ENCODE measurements at places on chromosomes 11 and 22. TPM values are rescaled to one million over a fixed set of nuclear protein-coding genes. Genes with fewer than 3 reads are reported as not detected.

The BAIAP2L2 gene
- polyA plus RNA-seq, result 0.09 TPM

The LDHAL6A gene
- polyA plus RNA-seq, result not detected

The TBC1D22A gene
- 21.6 TPM for polyA plus RNA-seq

The SYTL2 gene
- 169 TPM for polyA plus RNA-seq

The A4GALT gene
- polyA plus RNA-seq, result 1.8 TPM

The SLC22A6 gene
- polyA plus RNA-seq, result not detected

The PGA5 gene
- 2.1 TPM for polyA plus RNA-seq

The CCDC157 gene
- 1.6 TPM for polyA plus RNA-seq

The SCGB1A1 gene
- polyA plus RNA-seq, result not detected

The SLC36A4 gene
- 15.4 TPM for polyA plus RNA-seq

The SMIM35 gene
- polyA plus RNA-seq, result not detected

The HIPK3 gene
- polyA plus RNA-seq, result 26.1 TPM

The FAM227A gene
- polyA plus RNA-seq, result 1.0 TPM

The SSH3 gene
- polyA plus RNA-seq, result 16.5 TPM

The SHANK2 gene
- polyA plus RNA-seq, result 0.72 TPM
